ENCODE measurements at places on chromosomes 5 and 9.

DNA sequence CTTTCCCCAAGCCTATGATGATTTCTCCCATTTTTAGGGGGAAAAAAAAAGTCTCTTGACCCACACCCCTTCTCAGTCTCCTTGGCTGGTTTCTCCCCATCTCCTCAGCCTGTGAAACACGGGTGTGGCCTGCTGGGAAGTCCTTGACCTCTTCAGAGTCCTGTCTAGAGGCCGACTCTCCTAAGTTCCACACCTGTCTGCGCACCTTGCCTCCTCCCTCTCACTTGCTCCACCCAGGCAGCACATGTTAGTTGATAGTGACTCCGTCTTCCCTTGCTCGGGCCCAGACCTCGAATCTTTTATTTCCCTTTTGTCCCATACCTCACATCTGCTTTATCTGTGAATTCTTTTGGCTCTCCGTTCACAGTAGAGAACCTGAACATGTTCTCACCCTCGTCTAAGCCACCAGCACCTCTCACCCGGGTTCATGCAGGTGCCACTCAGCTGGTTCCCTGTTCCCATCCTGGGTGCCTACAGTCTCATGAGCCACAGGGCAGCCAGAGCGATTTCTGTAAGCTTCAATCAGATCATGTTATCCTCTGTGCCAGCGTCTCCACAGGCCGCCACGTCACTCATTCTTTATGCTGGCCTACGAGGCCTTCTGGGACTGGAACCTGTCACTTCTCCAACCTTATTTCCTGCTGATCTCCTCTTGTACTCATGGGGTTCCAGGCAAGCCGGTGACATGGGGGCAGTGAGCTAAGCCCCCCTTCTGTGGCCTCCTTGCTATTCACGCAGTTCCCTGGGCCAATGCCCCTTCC lies 51.7 kb upstream of the LRRTM2 start:
- no peak for DNase-seq

DNA sequence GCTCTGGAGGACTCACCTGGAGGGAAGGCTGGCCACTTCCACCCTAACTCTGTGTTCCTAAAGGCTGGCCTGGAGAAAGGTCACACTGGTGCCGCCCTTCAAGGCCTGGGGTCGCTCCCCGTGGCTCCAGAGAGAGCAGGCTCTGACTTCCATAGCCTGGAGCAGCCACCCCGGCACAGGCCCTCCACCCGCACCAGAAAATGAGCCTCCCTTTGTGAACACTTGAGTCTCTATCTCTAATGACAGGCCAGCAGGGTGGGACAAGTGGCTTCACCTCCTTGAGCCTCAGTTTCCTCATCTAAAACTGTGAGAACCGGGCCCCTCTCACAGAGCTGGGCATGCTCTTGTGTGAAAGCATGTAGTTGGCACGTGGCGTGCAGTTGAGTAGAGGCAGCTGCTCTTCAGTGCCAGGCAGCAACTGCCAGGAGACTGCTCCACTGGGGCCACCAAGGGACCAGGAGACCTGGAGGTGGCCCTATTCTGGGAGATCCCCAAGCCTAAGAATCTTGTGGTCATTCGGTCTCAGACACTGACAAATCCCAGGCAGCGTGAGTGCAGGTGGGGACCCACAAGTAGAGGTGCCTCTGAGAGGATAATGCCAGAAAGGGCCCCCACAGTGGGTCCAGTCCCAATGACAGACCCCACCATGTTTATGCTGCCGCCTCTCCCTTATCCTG lies 56.7 kb upstream of the GARNL3 start:
- DNase-seq, result no peak

- no peak for DNase-seq
Observed at GRCh38 chr5:137836997-137837396, 30.7 kb upstream of the MYOT start.

GRCh38 chr5:39497322-39497721 lies 72.5 kb upstream of the DAB2 start:
- no peak for DNase-seq

- no peak for DNase-seq
Observed at GRCh38 chr5:151340004-151340403, 7.4 kb downstream of the SLC36A2 start.

DNA sequence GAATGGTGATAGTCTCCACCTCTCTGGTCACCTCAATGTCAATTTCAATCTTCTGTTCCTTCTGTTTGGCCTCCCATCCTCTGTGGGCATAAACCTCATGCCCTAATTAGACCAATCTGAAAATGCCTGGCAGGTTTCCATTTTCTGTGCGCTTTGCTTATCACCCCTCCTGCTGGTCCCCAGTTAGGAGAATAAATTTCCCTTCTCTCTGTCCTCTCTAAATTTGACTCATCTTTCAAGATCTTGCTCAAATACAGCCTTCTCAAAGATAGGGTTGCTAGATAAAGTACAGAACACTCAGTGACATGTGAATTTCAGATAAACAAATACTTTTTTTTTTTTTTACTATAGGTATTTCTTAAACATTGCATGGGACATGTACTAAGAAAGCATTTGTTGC lies 69.4 kb upstream of the CD180 start:
- no peak for DNase-seq

- DNase-seq, result no peak
Observed at GRCh38 chr5:153718713-153719112, 228.2 kb downstream of the GRIA1 start.

- no peak for DNase-seq
Observed at GRCh38 chr9:79477955-79478771, 93.6 kb upstream of the TLE4 start.

- DNase-seq, result no peak
Observed at GRCh38 chr9:3299872-3300271, 225.9 kb downstream of the RFX3 start.

DNA sequence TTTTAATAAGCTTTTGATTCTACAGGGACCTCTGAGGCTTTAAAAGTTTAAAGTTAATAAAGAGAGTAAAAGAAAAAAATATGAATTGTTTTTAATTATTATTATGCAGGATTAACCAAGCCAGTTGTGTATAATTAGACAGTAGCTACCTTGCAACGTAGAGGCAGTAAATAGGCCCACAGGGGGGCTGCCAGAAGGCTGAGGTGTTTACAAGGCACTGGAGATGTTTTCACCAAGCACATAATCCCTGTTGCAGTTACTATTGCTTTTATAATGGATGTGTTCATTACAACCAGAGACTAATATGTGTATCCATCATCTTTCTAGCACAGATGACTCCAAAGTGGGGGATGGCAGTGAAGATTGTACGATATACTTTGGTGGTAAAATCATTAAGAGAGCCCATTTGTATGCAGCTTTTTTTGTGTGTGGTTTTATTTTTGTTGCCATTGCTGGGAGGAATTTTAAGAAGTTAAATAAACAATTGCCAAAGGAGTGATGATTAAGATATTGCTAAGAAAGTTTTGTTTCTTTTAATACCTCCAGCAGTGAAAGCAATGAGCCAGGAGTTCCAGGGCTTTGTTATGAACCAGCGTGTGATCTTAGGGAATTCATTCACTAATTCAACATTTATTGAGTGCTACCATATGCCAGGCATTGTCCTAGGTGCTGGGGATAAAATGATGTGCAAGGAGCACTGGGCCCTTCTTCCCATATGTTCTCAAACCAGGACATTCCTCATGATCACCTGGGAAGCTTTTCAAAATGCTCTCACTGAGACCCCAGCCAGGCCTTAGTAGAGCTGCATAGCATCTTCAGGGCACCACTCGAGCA lies 138.7 kb upstream of the EFNA5 start:
- no peak for DNase-seq

DNA sequence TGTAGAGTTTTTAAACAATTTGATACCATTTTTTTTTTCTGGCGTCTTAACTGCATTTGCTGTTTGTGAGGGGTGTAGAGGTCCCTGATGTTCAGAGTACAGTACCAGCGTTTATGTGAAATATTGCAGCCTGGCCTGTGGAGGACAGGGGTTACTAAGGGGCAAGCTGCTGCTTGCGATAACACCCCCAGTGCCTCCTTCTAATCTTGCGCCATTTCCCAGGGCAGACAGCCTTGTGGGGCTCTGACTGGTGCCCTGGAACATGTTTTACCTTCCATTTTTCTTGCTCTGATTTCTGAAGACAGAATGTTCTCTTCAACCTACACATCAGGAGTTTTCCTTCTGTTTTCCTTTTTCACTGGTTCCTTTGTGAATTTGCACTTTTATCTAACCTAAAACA lies 142.9 kb downstream of the DOCK8 start:
- DNase-seq, result no peak

DNA sequence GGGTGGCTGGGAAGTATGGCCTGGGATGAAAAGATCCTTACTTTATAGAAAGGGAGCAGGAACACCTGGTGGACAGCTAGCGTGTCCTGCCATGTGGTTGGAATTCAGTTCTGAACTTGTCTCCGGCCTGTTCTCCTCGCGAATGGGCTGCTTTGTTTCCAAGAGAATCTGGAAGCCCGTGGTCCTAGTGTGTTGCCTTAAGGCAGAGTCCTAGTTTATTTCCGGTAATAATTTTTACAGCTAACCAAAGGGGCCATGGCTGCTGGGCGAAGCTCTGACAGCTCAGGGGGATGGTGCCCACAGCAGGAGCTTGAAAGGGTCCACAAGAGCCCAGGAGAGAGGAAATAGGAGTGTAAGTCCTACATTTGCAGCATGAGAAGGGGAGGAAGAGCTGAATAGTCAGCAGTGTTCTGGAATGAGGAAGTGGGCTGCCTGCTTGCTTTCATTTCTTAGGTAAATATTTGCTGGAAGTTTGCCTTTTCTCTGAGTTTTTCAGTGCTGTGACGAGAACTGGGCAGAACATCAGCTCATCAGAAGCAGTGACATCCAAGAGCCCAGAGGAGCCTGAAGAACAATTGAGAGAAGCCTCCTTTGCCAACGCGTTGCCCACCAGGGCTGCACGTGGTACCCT lies 13.1 kb upstream of the IGFBPL1 start:
- DNase-seq, result peak; percentile 31

GRCh38 chr9:92664394-92665152 lies 5.4 kb downstream of the IPPK start:
- DNase-seq, result no peak

- no peak for DNase-seq
Observed at GRCh38 chr5:157509587-157509986, 49.6 kb downstream of the NIPAL4 start.

- DNase-seq, result no peak
Observed at GRCh38 chr9:103990311-103990710, 103.8 kb upstream of the SMC2 start.

DNA sequence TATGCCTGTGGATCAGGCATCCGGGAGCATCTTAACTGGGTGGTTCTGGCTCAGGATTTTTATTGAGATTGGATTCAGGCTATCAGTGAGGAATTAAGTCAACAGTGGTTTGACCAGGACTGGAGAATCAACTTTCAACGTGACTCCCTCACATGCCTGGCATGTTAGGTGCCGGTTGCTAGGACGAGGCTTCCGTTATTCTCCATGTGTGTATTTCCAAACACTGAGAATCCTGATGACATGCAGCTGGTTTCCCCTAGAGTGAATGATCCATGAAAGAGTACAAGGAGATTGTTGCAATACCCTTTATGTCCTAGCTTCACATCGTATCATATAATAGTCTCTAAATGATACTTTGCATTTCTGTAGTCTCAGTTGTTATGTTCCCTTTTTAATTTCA lies 529.2 kb downstream of the ANXA1 start:
- no peak for DNase-seq

- DNase-seq, result no peak
Observed at GRCh38 chr5:177066224-177066623, 20.5 kb upstream of the FGFR4 start.

- no peak for DNase-seq
Observed at GRCh38 chr9:134058716-134059115, 9.1 kb downstream of the BRD3 start.
